T-helper 2 cell treated with Interferon-gamma antibody and Interleukin-4, amounts not matched to agents 5 μg/mL and 100 μg/mL, for 36 hours (primary cell): ENCODE measurements at places on chromosomes 5 and 9.

DNA sequence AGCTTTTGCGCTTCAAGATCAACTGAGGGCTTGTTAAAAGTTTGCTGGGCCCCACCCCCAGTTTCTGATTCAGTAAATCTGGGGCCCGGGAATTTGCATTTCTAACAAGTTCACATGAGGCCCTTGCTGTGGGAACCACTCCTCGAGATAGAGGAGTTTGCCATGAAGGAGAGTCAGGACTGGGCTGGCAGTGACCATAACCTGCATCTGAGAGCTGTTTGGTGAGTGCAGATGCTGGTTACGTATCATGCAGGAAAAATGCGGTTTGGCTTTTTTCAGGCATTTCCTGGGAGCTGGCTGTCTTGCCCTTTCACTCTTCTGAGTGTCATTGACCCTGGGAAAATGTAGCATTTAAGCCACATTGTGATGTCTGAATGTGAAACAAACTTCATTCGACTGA lies 9.4 kb upstream of the ANGPTL2 start:
- H3K4me1 ChIP-seq = no peaks in the 10 kb centered on the region
- no peak overlapping the region for H3K27ac ChIP-seq
- peaks cover 21% of the 10 kb centered on the region for H3K27me3 ChIP-seq
- DNase-seq = no peak
- H3K4me3 ChIP-seq = no peak overlapping the region
- no peaks in the 10 kb centered on the region for H3K36me3 ChIP-seq

- H3K4me3 ChIP-seq = no peak overlapping the region
- no peaks in the 10 kb centered on the region for H3K27me3 ChIP-seq
- no peaks in the 10 kb centered on the region for H3K4me1 ChIP-seq
- no peak for DNase-seq
- H3K36me3 ChIP-seq = no peaks in the 10 kb centered on the region
Observed at GRCh38 chr5:130759061-130759460, 406.0 kb downstream of the HINT1 start.

DNA sequence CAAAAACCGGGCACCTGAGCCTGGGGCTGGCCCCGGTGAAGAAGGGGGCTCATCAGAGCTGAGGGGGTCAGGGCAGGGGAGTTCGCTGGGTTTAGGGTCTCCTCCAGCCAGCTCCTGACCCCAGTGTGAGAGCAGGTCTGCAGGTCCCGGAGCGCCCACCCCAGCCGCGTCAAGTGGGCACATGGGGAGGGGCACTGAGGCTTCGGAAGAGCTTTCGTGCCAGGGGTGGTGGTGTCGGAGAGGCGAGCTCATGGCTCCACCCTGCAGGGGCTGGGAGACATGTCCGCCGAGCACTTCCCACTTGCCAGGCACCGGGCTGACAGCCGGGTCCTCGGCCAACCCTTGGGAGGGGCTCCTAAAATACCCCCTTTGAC lies 13.2 kb downstream of the VAV2 start:
- H3K27ac ChIP-seq = no peak overlapping the region
- no peak overlapping the region for H3K4me3 ChIP-seq
- no peaks in the 10 kb centered on the region for H3K4me1 ChIP-seq
- H3K36me3 ChIP-seq = no peaks in the 10 kb centered on the region

GRCh38 chr5:28415791-28416443 lies 1377.5 kb upstream of the CDH9 start:
- no peak for DNase-seq
- no peaks in the 10 kb centered on the region for H3K4me1 ChIP-seq
- no peaks in the 10 kb centered on the region for H3K27me3 ChIP-seq
- no peak overlapping the region for H3K4me3 ChIP-seq
- no peaks in the 10 kb centered on the region for H3K36me3 ChIP-seq

GRCh38 chr9:102779356-102779755 lies 215.8 kb upstream of the CYLC2 start:
- H3K36me3 ChIP-seq = no peaks in the 10 kb centered on the region
- no peaks in the 10 kb centered on the region for H3K27me3 ChIP-seq
- H3K4me3 ChIP-seq = no peak overlapping the region
- no peaks in the 10 kb centered on the region for H3K4me1 ChIP-seq
- no peak overlapping the region for H3K27ac ChIP-seq

GRCh38 chr9:122609804-122610203 lies 4.7 kb upstream of the OR1Q1 start:
- no peaks in the 10 kb centered on the region for H3K36me3 ChIP-seq
- H3K4me1 ChIP-seq = no peaks in the 10 kb centered on the region
- H3K27me3 ChIP-seq = no peaks in the 10 kb centered on the region
- no peak for DNase-seq
- no peak overlapping the region for H3K27ac ChIP-seq

DNA sequence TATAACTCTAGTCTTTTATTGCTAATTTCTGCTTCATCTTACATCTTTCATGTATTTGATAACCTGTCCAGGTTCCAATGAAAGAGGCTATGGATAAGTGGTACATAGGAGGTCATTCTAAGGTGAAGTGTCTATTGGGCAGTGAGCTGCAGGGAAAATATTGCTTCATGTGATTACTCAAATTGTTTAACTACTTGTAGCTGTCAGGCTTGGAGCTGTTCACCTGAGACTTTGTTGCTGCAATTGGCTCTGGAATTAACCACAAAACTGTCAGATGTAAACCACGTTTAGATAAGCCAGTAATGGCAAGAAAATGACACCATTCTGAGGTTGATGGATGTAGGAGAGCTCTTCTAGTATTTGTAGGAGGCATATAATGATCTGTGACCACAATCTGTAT lies 26.0 kb downstream of the ADAMTSL1 start:
- no peaks in the 10 kb centered on the region for H3K36me3 ChIP-seq
- no peak for DNase-seq
- no peak overlapping the region for H3K27ac ChIP-seq
- no peaks in the 10 kb centered on the region for H3K27me3 ChIP-seq
- H3K4me1 ChIP-seq = no peaks in the 10 kb centered on the region

GRCh38 chr5:174482607-174483024 lies 241.8 kb upstream of the MSX2 start:
- no peak overlapping the region for H3K27ac ChIP-seq
- no peaks in the 10 kb centered on the region for H3K36me3 ChIP-seq
- H3K4me3 ChIP-seq = no peak overlapping the region
- H3K27me3 ChIP-seq = no peaks in the 10 kb centered on the region
- no peak for DNase-seq

GRCh38 chr5:74421377-74421776 lies 219.2 kb downstream of the ENC1 start:
- no peak for DNase-seq
- no peaks in the 10 kb centered on the region for H3K36me3 ChIP-seq
- H3K4me3 ChIP-seq = no peak overlapping the region
- peaks cover 16% of the 10 kb centered on the region for H3K27me3 ChIP-seq
- no peaks in the 10 kb centered on the region for H3K4me1 ChIP-seq
- H3K27ac ChIP-seq = no peak overlapping the region

- no peaks in the 10 kb centered on the region for H3K4me1 ChIP-seq
- no peak for DNase-seq
- no peak overlapping the region for H3K27ac ChIP-seq
- H3K4me3 ChIP-seq = no peak overlapping the region
- peaks cover 19% of the 10 kb centered on the region for H3K27me3 ChIP-seq
Observed at GRCh38 chr5:53464722-53465121, 15.7 kb upstream of the FST start.

- no peak overlapping the region for H3K4me3 ChIP-seq
- no peak for DNase-seq
- no peaks in the 10 kb centered on the region for H3K27me3 ChIP-seq
- H3K36me3 ChIP-seq = peaks cover 33% of the 10 kb centered on the region
Observed at GRCh38 chr9:134033516-134034214, 8.4 kb downstream of the BRD3OS start.

DNA sequence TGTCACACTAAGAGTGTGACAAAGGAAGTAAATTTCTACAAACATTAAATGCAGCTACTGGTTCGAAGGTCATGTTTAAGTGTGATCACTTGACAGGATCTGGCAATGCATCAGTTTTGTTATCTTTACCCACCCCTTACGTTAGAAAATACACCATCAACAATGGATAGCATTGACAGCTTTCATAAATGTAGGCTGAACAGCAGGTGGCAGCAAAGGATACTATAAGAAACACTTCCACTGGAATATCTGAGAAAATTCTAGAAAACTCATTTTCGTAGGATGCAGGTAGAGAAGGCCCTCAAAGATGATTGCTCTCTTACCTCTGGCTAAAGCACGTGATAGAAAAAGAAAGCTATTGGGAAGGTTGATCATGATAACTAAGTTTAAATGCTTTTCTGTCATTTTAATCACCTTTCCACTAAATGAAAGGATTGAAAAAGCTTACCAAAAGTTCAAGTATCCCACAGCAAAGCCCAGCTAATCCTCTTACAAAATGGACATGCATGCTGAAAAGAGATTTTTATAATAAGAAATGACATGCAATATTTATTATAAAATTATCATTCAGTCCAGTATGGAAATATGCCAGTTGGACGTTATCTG lies 292.5 kb downstream of the PARP8 start:
- peaks cover 5% of the 10 kb centered on the region for H3K4me1 ChIP-seq
- peaks cover 10% of the 10 kb centered on the region for H3K27me3 ChIP-seq
- H3K36me3 ChIP-seq = no peaks in the 10 kb centered on the region

DNA sequence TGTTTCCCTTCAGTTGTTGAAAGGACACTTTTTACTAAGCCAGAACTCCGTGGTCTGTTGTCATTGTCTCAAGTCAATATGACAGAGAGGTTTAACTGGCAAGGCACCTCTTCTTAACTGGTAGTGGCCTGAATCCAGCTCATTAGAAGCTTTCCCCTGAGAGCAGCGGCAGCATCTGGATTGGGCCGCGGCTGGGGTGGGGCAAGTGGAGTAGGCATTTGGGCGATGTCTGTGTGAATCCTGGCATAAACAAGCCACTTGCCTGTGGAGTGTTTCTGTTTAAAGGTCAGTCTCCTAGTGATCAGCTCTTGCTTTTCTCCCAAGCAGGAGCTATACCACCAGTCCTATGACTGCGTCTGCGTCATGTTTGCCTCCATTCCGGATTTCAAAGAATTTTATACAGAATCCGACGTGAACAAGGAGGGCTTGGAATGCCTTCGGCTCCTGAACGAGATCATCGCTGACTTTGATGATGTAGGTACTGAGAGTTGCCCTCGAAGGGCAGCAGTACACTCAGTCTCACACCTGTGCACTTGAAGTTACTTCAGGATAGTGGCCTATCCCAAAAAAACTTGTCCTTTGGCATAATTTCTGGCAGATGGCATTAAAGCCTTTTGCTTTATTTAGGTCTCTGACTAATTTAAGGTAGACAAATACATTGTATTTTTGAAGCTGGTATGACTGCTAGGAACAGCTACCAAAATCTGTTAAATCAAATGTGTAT lies 48.9 kb downstream of the CFAP90 start:
- no peak overlapping the region for H3K4me3 ChIP-seq
- H3K27me3 ChIP-seq = no peaks in the 10 kb centered on the region
- H3K4me1 ChIP-seq = no peaks in the 10 kb centered on the region
- DNase-seq = no peak
- H3K36me3 ChIP-seq = no peaks in the 10 kb centered on the region
- no peak overlapping the region for H3K27ac ChIP-seq

GRCh38 chr5:38650540-38650939 lies 94.1 kb upstream of the LIFR start:
- no peak for DNase-seq
- peaks cover 3% of the 10 kb centered on the region for H3K4me1 ChIP-seq
- peak overlapping the region; percentile 59 for H3K4me3 ChIP-seq
- no peak overlapping the region for H3K27ac ChIP-seq

DNA sequence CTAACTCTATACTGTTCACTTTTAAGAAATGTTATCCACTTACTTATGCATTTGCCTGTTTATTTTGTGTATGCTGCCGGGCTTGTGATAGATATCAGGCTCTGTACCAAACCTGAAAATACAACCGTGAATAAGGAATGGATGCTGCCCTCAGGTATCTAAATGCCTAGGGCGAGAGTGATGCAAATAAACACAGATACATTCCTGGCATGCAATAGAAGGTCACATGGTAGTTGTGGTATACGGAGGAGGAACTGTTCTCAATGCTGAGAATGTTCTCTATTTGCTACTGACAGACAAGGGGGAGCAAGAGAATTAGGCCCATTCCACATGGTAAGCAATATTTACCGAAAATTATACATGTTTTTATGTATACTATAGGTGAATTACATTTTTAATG lies 227.8 kb downstream of the ICE1 start:
- no peaks in the 10 kb centered on the region for H3K27me3 ChIP-seq
- no peaks in the 10 kb centered on the region for H3K36me3 ChIP-seq
- H3K4me3 ChIP-seq = no peak overlapping the region
- H3K27ac ChIP-seq = no peak overlapping the region
- no peaks in the 10 kb centered on the region for H3K4me1 ChIP-seq
- no peak for DNase-seq

DNA sequence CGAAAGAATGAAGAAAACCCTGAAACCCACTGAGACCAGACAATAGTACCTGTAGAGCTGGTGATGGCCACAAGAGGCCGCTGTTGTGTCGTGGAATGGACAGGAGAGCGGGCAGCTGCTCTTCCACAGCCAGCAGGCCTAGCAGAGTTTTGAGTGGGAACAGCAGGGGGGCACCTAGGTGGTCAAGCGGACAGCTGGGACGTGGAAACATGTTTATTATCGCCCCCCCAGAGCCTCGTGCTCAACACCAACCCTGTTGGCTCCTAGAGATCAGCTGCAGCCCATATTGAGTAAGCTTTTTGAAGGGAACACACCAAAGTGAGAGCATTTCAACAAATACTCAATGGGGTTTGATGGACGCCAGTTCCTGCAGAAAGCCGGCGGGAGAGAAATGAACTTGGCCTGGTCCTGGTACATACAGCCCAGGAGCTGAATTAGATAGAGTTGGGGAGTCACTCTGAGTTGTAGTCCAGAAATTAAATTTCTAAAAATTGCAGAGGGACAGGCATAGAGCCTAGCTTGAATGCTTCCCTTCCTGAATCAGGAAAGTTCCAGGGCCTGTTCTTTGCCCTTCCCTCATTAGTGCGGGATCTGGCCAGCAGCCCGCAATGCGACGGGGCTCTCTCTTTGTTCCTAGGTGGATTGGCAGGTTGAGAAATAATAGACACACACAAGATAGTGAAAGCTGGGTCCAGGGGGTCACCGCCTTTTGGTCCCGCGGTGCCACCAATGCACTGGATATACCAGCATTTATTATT lies 33.8 kb downstream of the MFAP3 start:
- peak overlapping the region; percentile 71 for H3K27ac ChIP-seq
- H3K4me3 ChIP-seq = peak overlapping the region; percentile 59
- DNase-seq = peak; percentile 77
- peaks cover 4% of the 10 kb centered on the region for H3K27me3 ChIP-seq

DNA sequence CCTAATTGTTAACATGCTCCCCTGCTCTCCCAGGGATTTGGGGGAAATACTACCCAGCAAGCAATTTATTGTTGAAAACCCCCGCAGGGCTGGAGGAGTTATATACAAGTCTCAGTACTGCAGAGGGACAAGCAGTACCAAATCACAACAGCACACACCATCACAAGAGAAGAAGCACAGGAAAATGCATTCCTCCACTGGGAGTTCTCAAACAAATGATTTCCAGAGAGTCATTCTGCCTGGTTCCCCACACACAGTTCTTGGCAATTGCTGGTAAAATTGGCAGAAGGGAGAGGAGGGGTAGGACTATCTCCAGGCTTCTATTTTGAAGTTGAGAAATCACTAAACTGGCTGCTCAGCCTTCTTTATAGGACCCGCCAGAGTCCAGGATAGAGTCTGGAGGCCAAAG lies 16.8 kb downstream of the SIL1 start:
- no peaks in the 10 kb centered on the region for H3K36me3 ChIP-seq
- H3K27me3 ChIP-seq = no peaks in the 10 kb centered on the region
- H3K4me3 ChIP-seq = no peak overlapping the region

- no peaks in the 10 kb centered on the region for H3K27me3 ChIP-seq
- no peak overlapping the region for H3K4me3 ChIP-seq
- H3K27ac ChIP-seq = no peak overlapping the region
- DNase-seq = no peak
- H3K4me1 ChIP-seq = peaks cover 5% of the 10 kb centered on the region
- H3K36me3 ChIP-seq = peaks cover 64% of the 10 kb centered on the region
Observed at GRCh38 chr9:132283863-132284262, 70.9 kb downstream of the SETX start.
